ENCODE measurements at places on chromosomes 16 and 17. TPM values are rescaled to one million over a fixed set of nuclear protein-coding genes. Genes with fewer than 3 reads are reported as not detected.

Gene TBC1D3D
- 2.0 TPM for total RNA-seq

Gene TNK1
- total RNA-seq: 1.5 TPM

Gene OR1A1
- not detected for total RNA-seq

Gene SGCA
- total RNA-seq: not detected

Gene SRL
- 0.29 TPM for total RNA-seq

Gene FZD2
- 22.8 TPM for total RNA-seq

Gene COL1A1
- 59.4 TPM for total RNA-seq

Gene SPNS2
- 5.7 TPM for total RNA-seq

Gene ZACN
- total RNA-seq: not detected

Gene ADAMTS18
- total RNA-seq: 5.3 TPM

Gene KRT25
- total RNA-seq: not detected

Gene TBC1D3K
- not detected for total RNA-seq

Gene SBK1
- 1.2 TPM for total RNA-seq

Gene PIK3R5
- total RNA-seq: 1.6 TPM

Gene TPSB2
- 4.1 TPM for total RNA-seq

Gene RUNDC3A
- 0.69 TPM for total RNA-seq

Gene KRTAP3-1
- total RNA-seq: not detected

Gene SRCIN1
- not detected for total RNA-seq

Gene VWA3A
- total RNA-seq: not detected

Gene NPIPB2
- 4.8 TPM for total RNA-seq

Gene TERF2IP
- 74.5 TPM for total RNA-seq

Gene EVPLL
- total RNA-seq: not detected

Gene BCO1
- not detected for total RNA-seq

Gene CCL7
- not detected for total RNA-seq

Gene SLC4A1
- total RNA-seq: 8.4 TPM
